ENCODE measurements at places on chromosomes 1 and 21. TPM values are rescaled to one million over a fixed set of nuclear protein-coding genes. Genes with fewer than 3 reads are reported as not detected.

Gene UBXN10
- 0.37 TPM for total RNA-seq

DNA sequence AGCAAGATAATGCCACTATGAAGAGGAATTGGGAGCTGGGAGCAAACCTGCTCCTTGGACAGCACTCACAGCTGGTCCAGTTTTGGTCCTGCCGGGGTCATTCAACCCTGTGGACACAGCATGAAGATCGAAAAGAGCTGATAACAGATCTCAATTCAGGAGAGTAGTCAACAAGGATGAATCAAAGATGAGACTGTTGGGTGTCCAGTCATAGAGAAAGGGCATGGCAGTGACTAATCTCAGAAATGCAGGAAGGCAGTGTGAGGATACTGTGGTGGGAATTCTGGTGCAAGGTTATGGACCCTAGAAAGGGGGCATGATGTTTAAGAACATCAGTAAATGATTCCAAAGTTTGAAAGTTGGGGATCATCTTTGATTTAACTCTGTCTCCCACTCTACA, 261.4 kb upstream of the ZP4 start:
- no peaks in the 10 kb centered on the region for H3K4me1 ChIP-seq
- H3K4me3 ChIP-seq: no peak overlapping the region
- no peaks in the 10 kb centered on the region for H3K27me3 ChIP-seq

DNA sequence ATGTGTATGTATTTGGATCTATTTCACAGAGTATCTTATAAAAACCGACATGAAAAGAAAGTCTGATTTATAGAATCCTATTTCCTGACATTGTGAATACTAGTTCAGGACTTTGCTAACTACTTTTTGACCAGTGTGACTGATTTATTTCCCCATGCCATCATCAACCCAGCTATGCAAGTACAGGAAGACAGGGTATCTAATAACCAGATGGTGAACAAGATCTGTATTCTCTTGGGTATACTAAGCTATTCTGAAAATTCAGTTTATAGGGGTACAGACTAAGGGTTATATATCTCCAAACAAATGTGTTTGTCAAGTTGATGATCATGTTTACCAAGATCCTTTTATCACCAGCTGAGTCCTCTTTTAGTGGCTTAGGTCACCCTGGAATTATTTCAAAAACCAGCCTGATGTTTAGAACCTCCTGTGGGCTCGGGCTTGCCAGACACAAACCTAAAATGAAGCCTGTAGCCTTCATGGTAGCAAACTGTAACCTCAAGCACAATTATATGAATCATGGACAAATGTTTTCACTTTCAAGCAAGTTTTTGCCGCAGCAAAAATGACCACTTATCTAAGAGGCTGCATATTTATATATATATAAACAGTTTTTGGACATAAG, 185.1 kb downstream of the FGGY start:
- no peak overlapping the region for H3K27ac ChIP-seq
- peaks cover 6% of the 10 kb centered on the region for H3K4me1 ChIP-seq
- no peaks in the 10 kb centered on the region for H3K36me3 ChIP-seq
- no peaks in the 10 kb centered on the region for H3K27me3 ChIP-seq

- H3K4me1 ChIP-seq: no peaks in the 10 kb centered on the region
- peaks cover 3% of the 10 kb centered on the region for H3K27me3 ChIP-seq
- peak; percentile 44 for ATAC-seq
- no peaks in the 10 kb centered on the region for H3K36me3 ChIP-seq
- peak overlapping the region; percentile 9 for H3K27ac ChIP-seq
These were observed 100.8 kb downstream of the SIK1 start for GRCh38 chr21:43325968-43326715.

Data from activated T-helper 17 cell treated with anti-CD3 and anti-CD28 coated beads, Interleukin-2, amount 50 U/mL, for 72 hours (primary cell).